Stimulated activated CD4-positive, alpha-beta T cell treated with anti-CD3 and anti-CD28 coated beads, Interleukin-1b, Interleukin-23, amount 100 ng/mL, for 48 hours (primary cell): ENCODE measurements at places on chromosomes 1 and 21.

DNA sequence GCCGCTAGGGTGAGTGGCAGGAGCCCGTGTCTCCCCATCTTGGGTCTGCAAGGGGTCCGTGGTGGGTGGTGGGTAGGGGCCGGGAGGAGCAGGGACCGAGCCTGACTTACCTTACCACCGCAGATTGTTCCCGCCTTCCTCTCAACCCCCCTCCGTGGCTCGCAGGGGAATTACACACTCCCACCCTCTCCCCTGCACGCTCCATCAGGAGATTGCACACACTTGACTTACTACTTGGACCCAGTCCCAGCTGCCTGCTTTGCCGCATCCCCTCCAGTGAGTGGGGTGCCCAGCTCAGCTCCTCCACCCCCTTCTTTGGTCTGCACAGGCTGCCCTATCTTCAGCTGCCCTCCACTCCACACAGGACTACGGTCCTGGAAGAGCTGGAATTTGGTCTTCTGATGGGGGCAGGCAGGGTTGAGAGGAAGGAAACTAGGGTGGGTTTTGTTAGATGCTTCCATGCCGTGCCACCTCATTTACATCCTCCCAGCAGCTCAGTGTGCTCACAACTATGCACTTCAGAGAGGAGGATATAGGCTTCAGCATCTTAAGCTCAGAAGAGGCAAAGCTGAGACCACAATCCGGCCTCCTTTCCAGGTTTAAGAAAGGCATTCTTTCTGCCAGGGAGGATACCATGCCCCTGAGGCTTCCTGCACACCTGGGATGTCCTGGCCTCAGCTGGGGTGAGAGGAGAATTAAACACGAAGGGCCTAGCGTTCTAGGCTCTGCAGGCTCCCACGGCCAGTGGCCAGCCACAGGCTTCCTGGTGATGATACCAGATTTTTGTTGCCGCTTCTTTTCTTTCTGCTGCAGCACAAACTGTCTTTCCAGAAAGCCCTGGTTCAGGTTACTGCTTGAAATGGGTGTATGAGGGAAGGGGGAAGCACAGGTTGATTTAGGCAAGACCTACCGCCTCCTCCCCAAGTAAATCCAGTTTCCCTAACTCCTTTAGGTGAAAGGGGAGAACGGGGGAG, 2.3 kb downstream of the KCNC4 start:
- DNase-seq = no peak

GRCh38 chr1:48469616-48470480, 2.2 kb downstream of the SPATA6 start:
- no peak for DNase-seq

DNA sequence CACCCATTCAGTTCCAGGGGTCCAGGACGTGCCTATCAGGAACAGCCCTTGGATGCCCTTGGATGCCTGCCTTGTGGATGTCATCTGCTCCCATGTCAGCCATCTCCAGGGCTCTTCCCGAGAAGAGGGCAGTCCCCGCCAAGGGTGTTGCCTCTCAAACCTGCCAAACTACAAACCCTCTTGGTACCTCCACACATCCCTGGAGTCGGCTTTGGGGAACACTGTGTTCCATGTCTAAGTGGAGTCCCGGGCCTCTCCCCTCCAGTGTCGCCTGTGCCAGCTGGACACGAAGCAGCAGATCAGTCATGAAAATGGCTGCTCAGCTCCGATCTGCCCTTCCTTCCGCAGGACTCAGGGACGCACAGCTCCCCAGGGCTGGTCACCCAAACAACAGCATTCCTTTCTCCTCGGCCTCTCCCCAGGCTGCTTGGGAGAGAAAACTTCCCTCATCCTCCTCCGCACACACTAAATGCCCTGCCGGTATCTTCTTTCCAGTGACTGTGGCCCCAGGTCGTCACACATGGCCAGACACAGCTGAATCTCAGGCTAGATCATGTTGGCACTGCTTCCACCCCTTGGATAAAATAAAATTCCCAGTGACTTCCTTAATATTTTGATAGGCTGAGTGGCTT, 53.4 kb downstream of the GALNT2 start:
- no peak for DNase-seq

GRCh38 chr1:36951292-36951750, 83.0 kb downstream of the GRIK3 start:
- DNase-seq = no peak

DNA sequence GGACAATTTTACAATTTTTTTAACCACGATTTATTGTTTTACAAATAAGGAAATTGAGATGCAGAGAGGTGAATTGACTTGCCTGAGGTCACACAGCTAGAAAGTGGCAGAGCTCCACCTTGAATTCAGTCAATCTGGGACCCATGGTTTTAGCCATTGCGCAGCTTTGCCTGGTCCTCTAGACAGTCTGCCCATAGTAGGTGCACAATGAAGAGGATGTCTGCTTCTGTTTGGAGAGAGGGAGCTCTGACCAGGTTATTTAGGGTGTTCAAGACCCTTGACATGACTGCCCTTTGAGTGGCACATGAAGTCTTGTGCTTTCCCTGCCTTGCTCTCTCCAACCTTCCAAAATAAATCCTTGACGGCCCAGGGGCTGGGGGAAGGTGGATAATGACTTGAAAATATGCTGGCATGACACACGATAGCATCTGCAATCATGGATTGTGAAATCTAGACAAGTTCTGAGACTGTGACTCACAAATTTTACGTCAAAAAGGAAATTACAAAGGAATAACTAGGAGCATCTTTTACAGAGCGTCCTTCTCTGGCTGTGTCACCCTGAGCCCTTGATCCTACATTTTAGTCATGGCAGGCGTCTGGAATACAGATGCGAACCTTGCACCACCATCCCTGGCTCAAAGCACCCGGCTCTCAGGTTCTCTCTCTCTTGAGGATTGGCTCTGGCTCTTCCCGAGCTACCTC, 26.2 kb upstream of the ID3 start:
- DNase-seq = no peak

DNA sequence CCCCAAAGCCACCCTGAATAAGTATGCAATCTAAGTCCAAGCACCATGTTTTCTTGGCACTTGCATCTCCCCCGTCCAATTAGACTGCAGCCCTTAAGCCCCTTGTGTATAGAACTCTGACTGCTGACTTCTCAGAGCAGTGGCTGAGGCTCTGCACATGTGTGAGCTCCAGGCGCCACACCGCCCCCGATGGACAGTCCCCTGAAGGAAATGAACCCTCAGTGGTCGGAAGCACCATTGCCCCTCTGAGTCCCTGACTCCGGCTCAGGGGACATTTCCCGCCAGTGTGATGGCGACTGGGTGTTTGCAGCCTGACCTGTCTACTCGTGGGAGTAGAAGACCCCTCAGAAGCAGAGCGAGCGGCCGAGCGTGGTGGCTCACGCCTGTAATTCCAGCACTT, 37.2 kb upstream of the SCCPDH start:
- DNase-seq = no peak

GRCh38 chr1:85940656-85941306, 215.8 kb downstream of the COL24A1 start:
- no peak for DNase-seq

DNA sequence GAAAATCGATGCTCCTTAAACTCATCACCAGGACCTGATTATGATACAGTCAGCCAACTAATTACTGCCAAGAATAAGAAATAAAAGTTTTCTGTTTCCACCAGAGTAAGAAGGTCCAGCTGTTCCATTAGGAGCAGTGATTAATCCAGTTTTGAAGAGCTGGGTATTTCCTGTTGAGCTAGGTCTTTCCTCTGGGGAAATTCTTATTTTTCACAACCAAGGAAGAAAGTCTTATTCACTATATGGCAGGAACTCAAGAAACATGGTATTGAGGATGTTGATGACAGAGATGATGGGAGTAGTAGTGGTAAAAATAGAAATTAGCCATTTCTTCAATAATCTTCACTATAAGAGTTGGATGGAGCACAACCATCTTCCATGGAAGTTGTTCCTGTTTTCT, 374.6 kb upstream of the RUNX1 start:
- no peak for DNase-seq

GRCh38 chr1:7869136-7869920, 16.5 kb upstream of the UTS2 start:
- DNase-seq = no peak

DNA sequence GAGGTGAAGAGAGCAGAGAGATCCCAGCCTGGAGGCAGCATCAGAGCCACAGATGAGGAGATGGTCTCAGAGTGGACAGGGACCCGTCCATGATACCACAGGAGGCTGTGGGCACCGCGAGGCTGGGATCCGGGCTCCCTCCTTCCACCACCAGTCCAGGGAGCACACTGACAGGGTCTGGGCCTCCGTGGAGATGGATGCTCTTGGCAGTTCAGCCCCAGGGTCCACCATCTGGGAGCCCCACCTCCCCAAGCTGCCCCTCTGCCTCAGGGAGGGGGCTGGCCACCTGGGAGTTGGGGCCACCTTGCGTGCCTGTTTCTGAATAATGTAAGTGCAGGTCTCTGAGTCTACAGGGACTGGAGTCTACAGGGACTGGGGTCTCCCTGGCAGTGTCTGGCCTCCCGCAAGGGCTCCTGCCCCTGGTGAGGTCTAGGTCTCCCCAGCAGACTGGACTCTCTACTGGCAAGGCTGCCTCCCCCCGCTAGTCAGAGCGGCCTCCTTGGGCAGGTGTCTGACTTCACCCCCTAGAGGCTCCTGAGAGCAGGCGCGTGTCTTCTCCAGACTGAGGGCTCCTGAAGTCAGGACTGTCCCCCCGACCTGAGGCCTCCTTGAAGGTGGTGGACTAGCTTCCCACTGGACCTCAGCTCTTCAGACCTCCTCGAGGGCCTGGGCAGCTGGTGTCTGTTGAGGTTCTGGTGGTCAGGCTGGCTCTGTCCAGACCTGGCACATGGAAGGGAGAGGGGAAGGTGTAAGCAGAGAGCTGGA, 218.5 kb downstream of the PTPRU start:
- no peak for DNase-seq

DNA sequence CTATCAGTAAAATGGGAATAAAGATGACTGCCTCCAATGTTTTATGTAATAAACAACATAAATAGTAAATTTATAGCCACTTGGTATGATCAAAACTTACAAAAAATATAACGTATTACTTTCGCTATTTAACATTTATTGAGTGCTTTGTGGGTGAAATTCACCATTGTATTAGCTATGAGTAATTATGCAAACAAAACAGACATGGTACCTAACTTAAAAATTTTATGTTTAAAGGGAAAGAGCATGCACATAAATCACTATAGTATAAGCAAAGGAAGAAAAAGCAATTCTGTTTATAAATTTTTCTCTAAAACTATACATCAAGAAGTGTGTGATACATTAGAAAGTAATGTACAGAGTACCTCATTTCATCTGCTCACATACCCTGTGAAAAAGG, 1046.2 kb downstream of the NCAM2 start:
- DNase-seq = no peak

- DNase-seq = no peak
Measured at GRCh38 chr1:214440219-214440965, 111.0 kb downstream of the PTPN14 start.

DNA sequence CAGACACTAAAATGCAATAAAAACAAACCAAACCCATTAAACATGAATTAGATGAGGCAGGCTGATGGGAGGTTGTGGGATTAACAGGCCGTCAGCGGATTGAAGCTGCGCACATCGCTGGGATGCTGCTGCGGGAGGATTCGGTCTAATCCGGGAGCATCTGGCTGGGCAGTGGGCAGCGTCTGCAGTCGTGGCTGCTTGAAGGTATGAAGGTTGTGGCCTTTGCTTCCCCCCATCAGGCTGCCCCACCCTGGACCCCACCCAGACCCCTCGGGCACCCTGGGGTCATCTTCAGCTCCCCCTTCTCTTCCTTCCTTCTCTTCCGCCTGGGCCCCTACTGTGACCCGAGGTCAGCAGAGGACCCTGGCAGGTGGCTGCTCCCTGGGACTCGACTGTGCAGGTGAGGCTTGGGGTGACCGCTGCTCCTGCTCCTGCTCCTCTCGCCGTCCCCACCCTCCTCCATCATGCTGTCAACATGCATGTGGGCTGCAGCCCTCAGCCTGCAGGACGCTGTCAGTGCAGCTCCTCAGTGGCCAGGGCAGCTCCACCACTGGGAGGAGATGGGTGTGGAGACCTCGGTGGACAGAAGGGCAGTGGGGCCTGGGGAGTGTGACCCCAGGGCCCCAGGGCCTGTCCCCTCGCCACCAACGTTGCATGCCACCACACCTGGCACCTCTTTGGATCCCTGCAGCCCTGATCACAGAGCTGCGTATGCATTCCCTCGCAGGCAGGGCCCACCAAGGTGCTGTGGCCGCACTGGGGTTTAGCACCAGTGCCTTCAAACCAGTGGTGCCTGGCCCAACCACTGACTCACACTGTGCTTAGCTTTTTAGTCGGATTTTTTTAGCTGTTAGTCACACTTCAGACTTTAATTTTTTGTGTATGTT, 112.2 kb upstream of the COL6A1 start:
- DNase-seq = no peak

DNA sequence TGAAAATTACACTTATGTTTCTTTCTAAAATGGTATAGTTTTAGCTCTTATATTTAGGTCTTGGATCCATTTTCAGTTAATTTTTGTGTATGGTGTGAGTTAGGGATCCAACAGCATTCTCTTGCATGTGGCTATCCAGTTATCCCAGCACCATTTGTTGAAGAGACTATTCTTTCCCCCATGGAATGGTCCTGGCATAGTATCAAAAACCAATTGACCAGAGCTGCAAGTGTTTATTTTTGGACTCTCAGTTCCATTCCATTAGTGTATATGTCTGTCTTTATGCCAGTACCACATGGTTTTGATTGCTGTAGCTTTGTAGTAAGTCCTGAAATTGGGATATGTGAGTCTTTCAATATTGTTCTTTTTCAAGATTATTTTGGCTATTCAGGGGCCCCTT, 14.3 kb downstream of the TTLL10 start:
- no peak for DNase-seq

GRCh38 chr1:27868556-27868931, 3.8 kb upstream of the THEMIS2 start:
- no peak for DNase-seq
